Kidney tubule cell (primary cell): ENCODE measurements at places on chromosomes 3 and 15.
A peak's percentile ranks its signal among the peaks of the same experiment; 100 is the strongest.

- no peak for DNase-seq
Measured at GRCh38 chr3:127711021-127711695, 38.4 kb downstream of the ABTB1 start.

DNA sequence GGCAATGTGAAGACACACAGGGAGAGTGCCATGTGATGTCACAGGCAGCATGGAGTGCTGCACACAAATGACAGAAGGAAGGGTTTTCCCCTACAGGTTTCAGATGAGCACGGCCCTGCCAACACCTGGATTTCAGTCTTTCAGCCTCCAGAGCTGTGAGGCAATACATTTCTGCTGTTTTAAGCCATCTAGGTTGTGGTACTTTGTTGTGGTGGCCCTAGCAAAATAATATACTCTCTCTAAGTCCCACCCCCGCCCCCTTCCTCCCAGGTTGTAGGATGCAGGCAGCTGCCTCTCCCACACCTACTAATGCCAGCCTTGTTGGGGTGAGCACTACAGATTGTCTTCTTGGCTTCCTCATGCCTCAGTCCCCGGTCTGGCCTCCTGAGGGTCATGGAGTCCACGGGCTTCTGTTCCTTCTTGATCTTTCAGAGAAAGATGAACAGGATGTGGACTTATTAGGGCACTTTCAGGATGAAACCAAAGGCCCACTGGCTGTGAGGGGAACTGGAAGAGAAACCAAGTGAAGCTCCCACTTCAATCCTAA lies 180.0 kb downstream of the CD47 start:
- no peak for DNase-seq

GRCh38 chr15:75599401-75599800 lies 20.3 kb upstream of the PTPN9 start:
- DNase-seq: no peak

- DNase-seq: no peak
Measured at GRCh38 chr15:36024031-36024688, 478.2 kb upstream of the DPH6 start.

- DNase-seq: no peak
Measured at GRCh38 chr3:106610362-106610959, 741.6 kb upstream of the CBLB start.

DNA sequence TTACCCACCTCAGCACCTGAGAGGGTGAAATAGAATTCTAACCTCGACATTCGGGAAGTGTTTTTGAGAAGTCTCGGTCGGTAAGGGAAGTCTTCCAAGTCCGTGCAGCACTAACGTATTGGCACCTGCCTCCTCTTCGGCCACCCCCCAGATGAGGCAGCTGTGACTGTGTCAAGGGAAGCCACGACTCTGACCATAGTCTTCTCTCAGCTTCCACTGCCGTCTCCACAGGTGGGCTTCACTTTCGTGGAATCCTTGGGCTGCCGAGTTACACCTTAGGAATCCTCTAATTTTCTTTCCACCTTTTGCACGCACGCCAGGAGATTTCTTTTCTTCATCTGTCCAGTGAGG lies 775 bp downstream of the CCNDBP1 start:
- DNase-seq: peak; percentile 46

- no peak for DNase-seq
Measured at GRCh38 chr3:66354001-66354400, 133.2 kb downstream of the SLC25A26 start.

GRCh38 chr15:90230610-90231009 lies 3.1 kb downstream of the CIB1 start:
- no peak for DNase-seq

- DNase-seq: no peak
Measured at GRCh38 chr3:23294770-23295387, 91.8 kb downstream of the UBE2E2 start.

- DNase-seq: no peak
Measured at GRCh38 chr15:99412082-99412481, 153.7 kb upstream of the MEF2A start.

DNA sequence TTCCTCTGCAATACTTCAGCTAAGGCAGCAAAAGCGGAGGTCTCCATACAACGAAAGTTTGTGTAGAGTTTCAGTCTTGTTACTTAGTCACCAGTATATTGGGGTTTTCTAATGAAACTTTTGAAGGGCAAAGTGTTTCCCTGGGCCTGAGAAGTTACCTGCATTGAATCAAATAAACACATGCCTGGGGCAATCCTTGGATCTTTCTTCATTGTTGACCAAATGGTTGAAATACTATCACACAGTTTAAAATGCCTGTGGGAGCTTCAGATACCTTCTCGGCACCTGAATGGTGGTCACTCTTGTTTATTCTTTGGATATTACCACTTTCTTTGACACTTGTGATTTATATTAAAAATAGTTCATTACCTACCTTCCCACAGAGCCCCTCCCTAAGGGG lies 988 bp upstream of the CHSY1 start:
- no peak for DNase-seq

- DNase-seq: no peak
Measured at GRCh38 chr3:128859630-128860029, 19.8 kb upstream of the ACAD9 start.

- no peak for DNase-seq
Measured at GRCh38 chr3:45366290-45366689, 22.1 kb upstream of the LARS2 start.

DNA sequence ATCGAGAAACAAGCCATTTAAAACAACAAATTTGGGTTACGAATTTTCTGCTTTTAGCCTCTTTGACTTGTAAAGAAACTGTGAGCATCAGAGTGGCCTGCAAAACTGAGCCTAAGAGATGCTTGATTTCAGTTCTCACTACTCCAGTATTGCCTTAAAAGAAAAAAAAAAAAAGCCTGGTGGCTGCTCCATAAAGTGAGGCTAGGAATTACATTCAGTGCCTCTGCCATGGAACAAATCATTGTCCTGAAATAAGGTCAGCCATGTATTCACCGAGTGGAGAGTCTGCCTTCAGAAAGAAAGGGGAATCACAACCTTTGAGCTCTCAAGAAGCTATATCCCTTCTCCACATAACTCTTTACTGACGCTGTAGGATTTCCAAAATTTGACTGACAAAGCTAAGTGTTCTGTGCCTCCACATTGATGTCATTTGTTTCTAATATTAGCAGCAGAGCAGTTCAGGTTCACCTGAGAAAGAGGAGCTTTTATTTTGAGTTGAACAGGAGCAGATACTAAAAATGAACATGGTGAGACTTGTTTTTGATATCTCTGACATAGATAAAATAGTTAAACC lies 137.3 kb downstream of the SSR3 start:
- DNase-seq: no peak

DNA sequence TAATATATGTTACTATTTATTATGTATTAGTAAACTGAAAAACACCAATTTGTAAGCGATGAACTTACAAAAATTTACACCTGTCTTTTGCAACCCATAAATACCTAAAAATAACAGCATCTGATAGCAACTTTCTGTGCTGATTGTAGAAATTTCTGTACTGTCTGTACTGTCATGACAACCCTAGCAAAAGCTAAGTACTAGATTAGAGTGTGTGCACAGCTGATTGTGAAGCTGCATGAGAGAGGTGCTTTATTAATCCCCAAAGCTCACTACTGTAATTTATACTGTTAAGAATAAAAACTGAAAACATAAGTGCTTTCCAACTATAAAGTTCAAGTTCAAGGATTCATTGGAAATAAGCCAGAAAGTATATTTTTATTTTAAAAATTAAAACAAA lies 815 bp downstream of the BCL2A1 start:
- no peak for DNase-seq

- peak; percentile 34 for DNase-seq
Measured at GRCh38 chr3:152241142-152242017, 27.3 kb upstream of the MBNL1 start.

DNA sequence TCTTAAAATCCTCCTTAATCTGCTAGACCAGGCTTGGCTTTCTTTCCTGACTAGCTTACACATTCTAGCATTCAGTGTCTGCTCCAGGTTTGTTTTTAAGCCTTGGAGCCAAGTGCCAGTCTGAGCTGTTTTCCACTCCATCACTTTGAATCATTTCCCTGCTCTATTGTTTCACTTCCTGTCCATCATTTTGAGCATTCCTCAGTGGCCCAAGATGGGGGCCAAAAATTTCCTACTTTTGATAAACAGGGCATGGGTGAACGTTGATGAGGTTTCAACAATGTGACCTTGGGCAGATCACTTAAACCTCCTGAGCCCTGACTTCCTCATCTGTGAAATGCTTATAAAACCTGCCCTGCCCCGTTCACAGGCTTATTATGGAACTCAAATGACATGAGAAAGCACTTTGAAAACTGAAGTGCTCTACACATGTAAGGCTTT lies 4.4 kb downstream of the CYP19A1 start:
- DNase-seq: no peak

- DNase-seq: no peak
Measured at GRCh38 chr3:121660356-121661171, at the start of gene HCLS1. Gene HCLS1, minus strand, starts transcription at chr3:121660903. Its CDS starts 2,556 bp downstream, at chr3:121658347.

DNA sequence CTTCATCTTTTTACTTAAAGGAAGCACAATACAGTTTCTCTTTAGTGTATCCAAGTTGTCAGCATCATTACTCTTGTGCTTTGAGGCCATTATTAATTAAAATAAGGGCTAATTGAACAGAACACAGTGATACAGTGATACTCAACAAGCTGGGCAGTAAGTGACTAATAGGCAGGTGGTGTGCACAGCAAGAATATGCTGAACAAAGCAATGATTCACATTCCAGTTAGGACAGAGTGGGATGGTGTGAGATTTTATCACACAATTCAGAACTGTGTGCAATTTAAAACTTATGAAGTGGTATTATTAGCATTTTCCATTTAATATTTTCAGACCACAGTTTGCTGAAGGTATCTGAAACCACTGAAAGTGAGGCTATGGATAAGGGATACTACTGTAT lies 116.9 kb downstream of the PLOD2 start:
- peak; percentile 40 for DNase-seq

DNA sequence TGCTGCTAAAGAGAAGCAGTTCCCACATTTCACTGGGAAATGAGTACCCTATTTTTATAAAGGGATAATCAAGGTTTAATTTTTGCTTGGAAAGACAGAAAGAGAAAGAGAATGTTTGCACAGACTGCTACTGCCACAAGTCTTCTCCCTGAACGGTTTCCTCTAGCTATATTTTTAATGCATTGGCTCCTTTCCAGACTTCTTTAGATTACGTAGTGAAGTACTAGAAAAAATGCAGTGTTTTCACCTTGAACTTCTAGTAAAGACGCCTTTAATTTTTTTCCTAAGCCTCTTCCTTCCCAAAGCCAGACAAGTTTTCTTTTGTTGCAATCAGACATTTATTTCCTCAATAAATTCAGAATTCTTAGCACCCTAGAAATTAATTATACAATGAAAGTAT lies 248.3 kb upstream of the CCDC54 start:
- DNase-seq: no peak

DNA sequence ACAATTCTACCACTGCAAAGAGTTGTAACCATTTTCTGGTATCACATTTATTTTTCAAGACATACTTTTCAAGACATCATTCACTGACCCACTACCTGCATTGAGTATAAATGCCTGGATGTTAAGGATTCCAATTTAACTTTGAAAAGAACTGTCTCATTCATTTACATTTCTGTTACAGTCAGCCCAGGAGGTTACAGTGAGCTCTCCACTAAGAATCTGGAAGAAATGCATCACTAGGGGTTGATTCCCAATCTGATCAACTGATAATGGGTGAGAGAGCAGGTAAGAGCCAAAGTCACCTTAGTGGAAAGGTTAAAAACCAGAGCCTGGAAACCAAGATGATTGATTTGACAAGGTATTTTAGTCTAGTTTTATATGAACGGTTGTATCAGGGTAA lies 81.0 kb downstream of the HHLA2 start:
- DNase-seq: no peak

GRCh38 chr3:11000528-11000927 lies 8.0 kb downstream of the SLC6A1 start:
- DNase-seq: no peak

GRCh38 chr3:50299638-50299928 lies 378 bp upstream of the HYAL3 start:
- no peak for DNase-seq

GRCh38 chr3:16313886-16314645 lies 49.1 kb downstream of the OXNAD1 start:
- no peak for DNase-seq
